ENCODE measurements at places on chromosomes 12 and 14.

DNA sequence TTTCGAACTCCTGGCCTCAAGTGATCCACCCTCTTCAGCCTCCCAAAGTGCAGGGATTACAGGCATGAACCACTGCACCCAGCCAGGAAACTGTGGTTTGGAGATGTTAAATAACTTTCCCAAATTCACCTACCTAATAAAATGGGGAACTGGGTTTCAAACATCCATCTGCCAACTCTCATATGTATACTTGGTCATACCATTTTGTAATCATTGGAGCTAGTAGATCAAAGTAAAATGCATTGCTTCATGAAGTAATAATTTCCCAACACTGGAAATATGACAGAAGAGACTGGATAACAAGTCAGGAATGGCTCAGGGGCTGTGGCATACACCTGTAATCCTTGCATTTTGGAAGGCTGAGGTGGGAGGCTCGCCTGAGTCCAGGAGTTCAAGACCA lies 5.3 kb upstream of the HECTD1 start:
- DNase-seq, result no peak

GRCh38 chr14:61599942-61600341 lies 95.4 kb upstream of the HIF1A start:
- DNase-seq, result no peak

DNA sequence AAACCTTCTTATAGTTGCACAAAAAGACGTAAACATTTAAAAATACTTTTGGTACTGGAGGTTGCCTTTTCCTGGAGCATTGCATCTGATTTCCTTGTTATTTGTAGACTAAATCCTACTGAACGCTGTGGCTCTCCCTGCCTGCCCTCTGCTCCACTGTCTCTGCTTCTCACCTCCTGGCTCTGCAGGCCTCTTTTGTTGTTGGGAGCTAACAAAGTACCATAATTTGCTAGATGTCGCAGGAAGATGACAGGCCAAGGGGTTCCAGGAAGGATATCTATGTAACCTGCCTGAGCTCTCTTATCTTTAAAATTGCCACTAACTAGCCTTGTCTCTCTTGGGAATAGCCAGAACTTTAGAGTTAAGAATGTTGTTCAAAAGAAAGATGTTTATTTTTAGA lies 21.4 kb downstream of the SYNE2 start:
- DNase-seq, result no peak

GRCh38 chr12:53145383-53146260 lies 34.9 kb upstream of the ZNF740 start:
- no peak for DNase-seq

GRCh38 chr12:117098024-117098360 lies 1.2 kb downstream of the TESC start:
- DNase-seq, result no peak

DNA sequence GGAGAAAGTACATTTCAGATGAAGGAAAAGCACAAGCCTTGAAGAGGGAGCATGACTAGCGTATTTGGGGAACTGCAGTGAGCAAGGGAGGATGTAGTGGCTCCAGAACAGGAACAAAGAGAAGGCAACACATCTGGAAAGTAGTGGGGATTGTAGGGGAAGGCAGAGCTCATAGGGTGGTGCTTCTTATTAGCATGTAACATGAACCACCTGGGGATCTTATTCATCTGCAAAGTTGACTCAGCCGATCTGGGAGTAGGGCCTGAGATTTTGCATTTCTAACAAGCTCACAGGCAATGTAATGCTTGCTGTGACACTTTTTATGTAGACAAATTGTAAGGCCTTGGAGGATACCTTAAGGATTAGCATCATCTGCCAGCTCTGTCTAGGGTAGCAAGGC lies 447.3 kb downstream of the NELL2 start:
- no peak for DNase-seq

DNA sequence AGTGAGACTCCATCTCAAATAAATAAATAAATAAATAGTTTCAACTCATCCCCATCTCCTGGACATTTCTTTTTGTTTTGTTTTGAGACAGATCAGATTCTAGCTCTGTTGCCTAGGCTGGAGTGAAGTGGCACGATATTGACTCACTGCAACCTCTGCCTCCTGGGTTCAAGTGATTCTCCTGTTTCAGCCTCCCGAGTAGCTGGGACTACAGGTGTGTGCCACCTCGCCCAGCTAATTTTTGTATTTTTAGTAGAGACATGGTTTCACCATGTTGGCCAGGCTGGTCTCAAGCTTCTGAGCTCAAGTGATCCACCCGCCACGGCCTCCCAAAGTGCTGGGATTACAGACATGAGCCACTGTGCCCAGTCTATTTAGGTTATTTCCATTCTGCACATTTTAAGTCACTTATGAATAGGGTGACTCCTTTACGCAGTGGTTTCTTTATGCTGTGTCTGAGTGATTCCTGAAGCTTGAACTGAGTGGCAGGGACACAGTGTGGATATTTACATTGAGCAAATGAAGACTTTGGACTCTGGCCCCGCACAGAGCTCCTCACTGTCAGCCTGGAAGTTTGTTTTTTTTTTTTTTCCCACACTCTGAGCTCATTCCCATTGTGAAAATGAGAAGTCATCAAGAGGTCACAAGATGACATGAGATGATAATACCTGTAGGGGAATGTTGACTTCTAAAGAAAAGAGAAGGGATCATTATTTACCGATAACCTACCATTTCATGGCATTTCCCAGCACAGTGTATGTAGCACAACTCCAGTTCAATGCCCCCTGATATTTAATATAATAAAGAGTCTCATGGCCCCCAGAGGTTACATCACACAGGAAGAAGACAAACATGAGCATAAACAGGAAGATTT lies 72.6 kb downstream of the TBX3 start:
- DNase-seq, result no peak
